Suprapubic skin (tissue), 4 donors: ENCODE measurements at places on chromosomes 13 and 19.

- DNase-seq: no peak
- no peak overlapping the region for H3K27ac ChIP-seq
- H3K4me3 ChIP-seq: no peak overlapping the region
- peaks cover 24% of the 10 kb centered on the region for H3K36me3 ChIP-seq
- H3K27me3 ChIP-seq: no peaks in the 10 kb centered on the region
These were observed 91.2 kb downstream of the ELF1 start for GRCh38 chr13:40927929-40928328.

DNA sequence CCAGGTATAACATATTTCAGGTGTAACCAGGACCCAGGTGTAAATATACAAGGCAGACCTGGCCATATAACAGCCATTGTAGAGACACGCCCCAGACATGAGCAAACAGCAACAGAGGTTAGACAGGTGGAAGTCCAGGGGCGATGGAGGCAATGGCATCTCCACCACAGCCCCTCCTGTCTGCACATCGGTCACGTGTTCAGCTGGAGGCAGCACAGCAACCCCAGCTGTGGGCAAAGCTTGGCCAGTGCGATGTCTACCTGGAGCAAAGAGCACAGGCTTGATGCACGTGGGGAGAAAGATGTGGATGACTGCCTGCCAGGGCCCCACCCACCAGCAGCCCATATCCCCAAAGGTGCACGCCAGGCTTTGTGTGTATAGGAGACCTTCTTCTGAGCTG is 4.4 kb downstream of the CYP4F2 start:
- no peak overlapping the region for H3K27ac ChIP-seq
- no peak overlapping the region for H3K4me3 ChIP-seq
- DNase-seq: no peak
- no peaks in the 10 kb centered on the region for H3K4me1 ChIP-seq
- peaks cover 19% of the 10 kb centered on the region for H3K27me3 ChIP-seq

- no peak overlapping the region for H3K4me3 ChIP-seq
- DNase-seq: no peak
- no peaks in the 10 kb centered on the region for H3K4me1 ChIP-seq
These were observed 45.0 kb downstream of the LACC1 start for GRCh38 chr13:43924549-43925245.

GRCh38 chr13:111895896-111896821 is 170.8 kb upstream of the SOX1 start:
- H3K36me3 ChIP-seq: no peaks in the 10 kb centered on the region
- H3K27me3 ChIP-seq: peaks cover 29% of the 10 kb centered on the region
- peak; percentile 55 for DNase-seq
- H3K4me1 ChIP-seq: peaks cover 17% of the 10 kb centered on the region
- no peak overlapping the region for H3K4me3 ChIP-seq
- no peak overlapping the region for H3K27ac ChIP-seq

DNA sequence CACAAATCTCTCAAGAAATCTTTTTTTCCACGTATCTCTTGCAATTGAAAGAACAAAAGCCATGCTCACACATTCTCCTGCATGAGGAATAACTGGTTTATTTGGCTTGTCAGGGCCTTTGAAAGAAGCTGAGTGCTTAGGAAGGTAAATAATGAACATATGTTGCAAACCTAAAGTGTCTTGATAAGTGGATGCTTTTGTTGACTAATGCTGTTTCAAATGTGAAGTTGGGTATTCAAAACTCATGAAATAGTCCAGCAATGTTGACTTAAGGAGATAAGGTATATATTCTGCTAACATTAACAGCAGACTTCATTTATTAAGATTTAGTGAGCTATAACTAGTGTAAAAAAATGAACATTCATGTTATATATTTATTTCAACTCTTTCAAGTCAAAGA is 1792.7 kb upstream of the MIR17HG start:
- no peaks in the 10 kb centered on the region for H3K36me3 ChIP-seq
- no peak for DNase-seq
- no peak overlapping the region for H3K27ac ChIP-seq
- no peaks in the 10 kb centered on the region for H3K4me1 ChIP-seq

DNA sequence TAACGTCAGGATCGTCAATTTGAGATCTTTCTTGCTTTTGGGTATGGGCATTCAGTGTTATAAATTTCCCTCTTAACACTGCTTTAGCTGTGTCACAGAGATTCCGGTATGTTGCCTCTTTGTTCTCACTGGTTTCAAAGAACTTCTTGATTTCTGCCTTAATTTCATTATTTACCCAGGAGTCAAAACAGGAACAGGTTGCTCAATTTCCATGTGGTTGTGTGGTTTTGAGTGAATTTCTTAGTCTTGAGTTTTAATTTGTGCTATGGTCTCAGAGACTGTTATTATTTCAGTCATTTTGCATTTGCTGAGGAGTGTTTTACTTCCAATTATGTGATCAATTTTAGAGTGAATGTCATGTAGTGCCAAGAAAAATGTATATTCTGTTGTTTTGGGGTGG is 153.1 kb downstream of the PCDH17 start:
- no peaks in the 10 kb centered on the region for H3K27me3 ChIP-seq
- H3K36me3 ChIP-seq: no peaks in the 10 kb centered on the region
- no peak for DNase-seq
- H3K4me1 ChIP-seq: no peaks in the 10 kb centered on the region
- no peak overlapping the region for H3K27ac ChIP-seq
- H3K4me3 ChIP-seq: no peak overlapping the region

GRCh38 chr19:4811328-4812131 is 20.0 kb downstream of the TICAM1 start:
- DNase-seq: peak; percentile 93
- peaks cover 5% of the 10 kb centered on the region for H3K36me3 ChIP-seq
- H3K4me3 ChIP-seq: no peak overlapping the region
- peaks cover 35% of the 10 kb centered on the region for H3K4me1 ChIP-seq
- no peaks in the 10 kb centered on the region for H3K27me3 ChIP-seq

GRCh38 chr19:3710265-3710812 is 2.2 kb downstream of the TJP3 start:
- H3K27me3 ChIP-seq: peaks cover 15% of the 10 kb centered on the region
- H3K4me1 ChIP-seq: peaks cover 12% of the 10 kb centered on the region
- no peak for DNase-seq
- H3K36me3 ChIP-seq: no peaks in the 10 kb centered on the region
- H3K27ac ChIP-seq: no peak overlapping the region

DNA sequence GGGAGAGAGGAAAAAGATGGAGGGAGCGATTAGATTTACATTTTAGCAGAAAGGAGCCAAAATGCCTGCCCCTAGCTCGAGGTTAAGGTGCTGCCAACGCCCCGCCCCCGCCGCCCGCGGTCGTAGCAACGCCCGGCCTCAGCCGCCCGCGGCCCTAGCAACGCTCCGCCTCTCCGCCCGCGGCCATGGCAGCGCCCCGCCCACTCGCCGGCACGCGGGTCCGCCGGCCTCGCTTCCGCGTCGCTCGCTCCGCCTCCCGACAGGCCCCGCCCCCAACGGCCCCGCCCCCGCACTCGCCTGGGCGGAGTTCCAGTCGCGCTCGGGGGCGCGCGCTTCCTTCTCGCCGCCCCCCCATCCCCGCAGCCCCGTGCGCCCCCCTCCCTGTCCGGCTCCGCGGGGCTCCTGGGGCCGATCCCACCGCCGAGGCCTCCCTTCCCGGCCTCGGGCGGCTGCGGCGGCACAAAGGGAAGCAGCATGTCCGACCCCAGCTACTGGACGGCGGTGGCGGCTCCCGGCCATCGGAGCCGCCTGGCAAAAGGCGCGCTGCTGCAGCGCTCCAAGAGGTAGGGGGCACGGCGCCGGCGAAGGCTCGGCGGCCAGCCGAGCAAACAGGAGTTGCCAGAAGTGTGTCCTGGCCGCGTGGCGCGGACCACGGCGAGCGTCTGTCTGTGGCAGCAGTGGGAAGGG is 20.3 kb downstream of the MAST3 start:
- H3K4me3 ChIP-seq: peak overlapping the region; percentile 84
- peaks cover 34% of the 10 kb centered on the region for H3K4me1 ChIP-seq
- peak overlapping the region; percentile 63 for H3K27ac ChIP-seq
- no peaks in the 10 kb centered on the region for H3K27me3 ChIP-seq

DNA sequence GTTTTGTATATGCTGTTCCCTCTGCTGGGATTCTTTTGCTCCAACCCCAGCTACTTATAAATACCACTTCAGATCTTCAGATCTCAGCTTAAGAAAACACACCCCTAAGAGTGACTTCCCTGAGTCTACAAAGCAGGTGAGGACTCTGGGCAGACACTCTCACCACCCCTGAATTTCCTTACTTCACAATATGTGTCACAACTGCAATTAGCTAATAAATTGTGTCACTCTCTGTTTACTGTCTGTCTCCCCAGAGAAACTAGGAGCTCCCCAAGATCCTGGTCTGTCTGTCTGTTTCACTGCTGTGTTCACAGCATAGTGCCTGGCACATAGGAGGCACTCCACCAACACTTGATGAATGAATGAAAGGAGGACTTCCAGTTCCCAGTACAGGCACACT is 14.4 kb downstream of the CEBPA start:
- H3K36me3 ChIP-seq: no peaks in the 10 kb centered on the region
- no peaks in the 10 kb centered on the region for H3K27me3 ChIP-seq
- H3K4me3 ChIP-seq: no peak overlapping the region
- H3K27ac ChIP-seq: no peak overlapping the region
- no peak for DNase-seq

GRCh38 chr19:47497050-47497766 is 13.2 kb upstream of the KPTN start:
- no peaks in the 10 kb centered on the region for H3K27me3 ChIP-seq
- H3K36me3 ChIP-seq: peaks cover 90% of the 10 kb centered on the region
- H3K4me3 ChIP-seq: no peak overlapping the region
- DNase-seq: no peak

- H3K4me3 ChIP-seq: no peak overlapping the region
- no peak for DNase-seq
- H3K36me3 ChIP-seq: peaks cover 3% of the 10 kb centered on the region
- peaks cover 15% of the 10 kb centered on the region for H3K4me1 ChIP-seq
- H3K27me3 ChIP-seq: no peaks in the 10 kb centered on the region
These were observed 23.0 kb upstream of the LAMP1 start for GRCh38 chr13:113273851-113274590.

DNA sequence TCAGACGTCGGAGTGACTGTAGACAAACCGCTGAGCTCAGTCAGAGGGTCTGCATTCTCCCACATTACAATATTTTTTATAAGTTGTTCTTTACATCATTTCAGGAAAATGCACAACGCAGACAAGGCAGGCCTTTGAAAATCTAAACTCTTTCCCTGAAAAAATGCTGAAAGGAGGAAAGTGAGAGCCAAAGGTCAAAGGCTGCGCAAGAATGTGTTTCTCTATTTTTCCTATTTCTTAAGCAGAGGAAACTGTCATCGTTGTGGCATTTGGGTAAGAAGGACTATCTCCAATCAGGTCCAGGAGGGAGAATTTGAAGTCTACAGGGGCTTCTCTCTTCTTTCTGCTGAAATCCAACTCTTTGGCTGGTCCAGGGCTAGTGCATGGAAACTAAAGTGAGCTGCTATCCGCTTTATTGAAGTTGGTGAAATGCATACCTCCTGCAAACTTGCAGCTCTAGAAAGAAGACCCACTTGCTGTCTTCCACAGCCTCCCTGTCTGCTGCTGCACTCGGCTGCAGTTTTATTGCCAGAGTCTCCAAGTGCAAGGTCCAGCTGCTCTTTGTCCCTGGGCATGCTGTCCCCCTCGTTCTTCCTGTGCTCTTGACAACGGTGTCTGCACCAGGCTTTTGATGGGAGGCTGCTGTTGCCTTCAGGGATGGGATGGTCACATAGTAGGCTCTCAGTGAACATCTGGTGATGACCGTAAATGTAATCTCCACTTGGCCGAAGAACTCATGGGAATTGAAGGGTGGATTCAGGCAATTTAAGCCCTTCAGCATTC is 31.2 kb downstream of the ZNF536 start:
- no peak for DNase-seq
- H3K4me3 ChIP-seq: no peak overlapping the region
- no peak overlapping the region for H3K27ac ChIP-seq
- peaks cover 10% of the 10 kb centered on the region for H3K27me3 ChIP-seq

- no peaks in the 10 kb centered on the region for H3K27me3 ChIP-seq
- no peak overlapping the region for H3K4me3 ChIP-seq
- DNase-seq: no peak
- H3K4me1 ChIP-seq: peaks cover 28% of the 10 kb centered on the region
- H3K27ac ChIP-seq: no peak overlapping the region
- H3K36me3 ChIP-seq: no peaks in the 10 kb centered on the region
These were observed 30.2 kb upstream of the CEBPG start for GRCh38 chr19:33343301-33343700.

DNA sequence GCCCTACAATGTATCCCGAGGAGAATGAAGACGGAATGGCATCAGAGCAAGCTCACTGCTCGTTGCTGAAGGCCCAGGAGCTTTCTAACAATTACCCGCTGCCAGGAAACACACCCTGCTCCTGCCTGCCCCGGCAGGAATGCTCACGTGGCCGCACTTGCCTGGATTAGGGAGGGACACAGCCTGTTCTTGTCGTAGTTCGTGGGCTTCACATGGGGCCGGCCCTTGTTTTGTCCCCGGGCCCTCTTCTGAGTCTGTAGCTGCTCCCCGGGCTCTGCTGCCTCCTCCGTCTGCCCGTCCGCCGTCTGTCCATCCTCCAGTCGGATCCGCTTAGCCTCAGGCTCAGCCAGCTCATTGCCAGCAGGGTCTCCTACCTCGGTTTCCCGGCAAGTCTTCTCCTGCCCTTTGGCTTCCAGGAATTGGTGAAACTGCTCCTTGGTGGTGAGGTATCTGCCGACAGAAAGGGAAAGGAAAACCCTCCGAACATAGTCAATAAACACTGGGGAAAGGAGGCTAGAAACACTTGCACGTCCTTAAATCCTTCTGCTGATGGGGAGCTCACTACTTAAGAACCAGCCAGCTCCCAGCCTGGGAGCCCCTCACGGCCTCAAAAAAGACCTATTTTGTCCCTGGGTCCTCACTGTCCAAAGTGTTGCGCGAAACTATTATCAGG is 941 bp downstream of the DUS3L start:
- H3K4me3 ChIP-seq: peak overlapping the region; percentile 95
- peaks cover 45% of the 10 kb centered on the region for H3K36me3 ChIP-seq
- no peaks in the 10 kb centered on the region for H3K27me3 ChIP-seq
- DNase-seq: no peak

- no peak for DNase-seq
- H3K4me3 ChIP-seq: no peak overlapping the region
- H3K27ac ChIP-seq: no peak overlapping the region
- H3K27me3 ChIP-seq: no peaks in the 10 kb centered on the region
These were observed 50.9 kb downstream of the TMEM255B start for GRCh38 chr13:113809934-113810333.

DNA sequence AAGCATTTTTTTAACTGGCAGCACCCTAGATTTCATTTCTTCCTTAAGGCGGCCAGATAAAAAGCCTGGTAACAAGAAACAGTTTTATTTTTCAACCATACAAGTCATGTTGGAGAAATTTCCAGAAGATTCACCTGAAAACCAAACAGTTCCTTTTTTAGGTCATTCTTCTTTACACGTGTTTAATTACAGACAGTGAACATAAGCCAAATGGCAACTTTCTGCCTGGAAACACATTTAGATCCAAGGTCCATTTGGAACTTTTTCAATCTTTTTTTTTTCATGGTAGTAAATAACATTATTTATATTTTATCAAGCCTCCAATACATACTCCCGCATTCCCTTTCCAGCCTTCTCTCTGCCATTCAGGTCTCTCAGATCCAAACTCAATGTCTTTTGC is 886.1 kb upstream of the MIR17HG start:
- no peaks in the 10 kb centered on the region for H3K27me3 ChIP-seq
- H3K4me3 ChIP-seq: no peak overlapping the region
- H3K4me1 ChIP-seq: no peaks in the 10 kb centered on the region
- no peaks in the 10 kb centered on the region for H3K36me3 ChIP-seq
